ENCODE measurements at places on chromosomes 16 and 17. TPM values are rescaled to one million over a fixed set of nuclear protein-coding genes. Genes with fewer than 3 reads are reported as not detected.

DNA sequence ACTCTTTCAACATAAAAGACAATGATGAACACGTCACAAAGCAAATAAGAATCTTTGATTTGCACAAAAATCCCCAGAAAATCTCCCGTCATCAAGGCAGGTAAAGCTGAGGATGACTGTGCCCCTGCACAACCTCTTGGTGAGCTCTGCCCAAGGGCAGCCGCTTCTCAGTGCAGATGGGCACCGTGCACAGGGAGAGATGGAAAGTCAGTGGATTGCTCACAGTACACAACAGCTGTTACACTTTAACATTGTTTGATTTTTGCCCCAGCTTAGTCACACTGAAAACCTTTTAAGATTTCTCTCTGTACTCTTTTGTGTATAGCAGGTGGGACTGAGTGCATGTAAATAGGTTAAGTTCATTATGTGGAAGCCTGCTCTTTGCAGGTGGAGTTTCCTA, 104.2 kb downstream of the CDK5R1 start:
- no peak for DNase-seq

- no peak for DNase-seq
These were observed 451.8 kb upstream of the CCL2 start for GRCh38 chr17:33803199-33803685.

- DNase-seq: no peak
These were observed 6.5 kb downstream of the KRT14 start for GRCh38 chr17:41580244-41580575.

GRCh38 chr17:41507315-41507880, 2.0 kb upstream of the KRT13 start:
- DNase-seq: no peak

- no peak for DNase-seq
These were observed 1205.3 kb upstream of the CDH8 start for GRCh38 chr16:63241497-63242028.

- no peak for DNase-seq
These were observed 2.0 kb upstream of the C17orf99 start for GRCh38 chr17:78144147-78144719.

GRCh38 chr16:50201787-50202186, 48.7 kb downstream of the TENT4B start:
- DNase-seq: no peak

DNA sequence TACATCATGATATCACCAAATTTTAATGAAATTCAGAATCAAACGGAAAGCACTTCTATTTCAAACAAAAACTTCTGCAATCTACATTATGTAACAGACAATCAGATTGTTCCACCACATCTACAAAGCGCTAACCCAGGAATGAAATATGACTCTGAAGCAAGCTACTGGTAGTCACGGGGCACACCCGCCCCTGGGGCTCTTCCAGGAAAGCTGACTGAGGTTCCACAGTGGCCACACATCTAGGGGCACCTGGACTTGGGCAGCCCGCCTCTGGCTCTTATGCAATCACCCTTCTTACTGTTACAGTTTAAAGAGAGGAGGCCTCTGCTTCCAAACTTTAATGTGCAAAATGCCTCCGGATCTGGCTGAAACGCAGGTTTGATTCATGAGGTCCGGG, 27.5 kb downstream of the ZCCHC14 start:
- DNase-seq: no peak

Gene APPBP2
- 23.4 TPM for total RNA-seq

Gene ODAD4
- 0.39 TPM for total RNA-seq

Gene CUEDC1
- total RNA-seq: not detected

Measured in activated T-helper 1 cell treated with anti-CD3 and anti-CD28 coated beads, Interleukin-12 subunit alpha, Interleukin-12 subunit beta, Interleukin-2, Interleukin-4 antibody, amounts not matched to agents 30 ng/mL and 10 ng/mL and 1 ng/mL, durations not matched to agents 14 hours and 24 hours and 36 hours (primary cell).